ENCODE measurements at places on chromosomes 5 and 9.

DNA sequence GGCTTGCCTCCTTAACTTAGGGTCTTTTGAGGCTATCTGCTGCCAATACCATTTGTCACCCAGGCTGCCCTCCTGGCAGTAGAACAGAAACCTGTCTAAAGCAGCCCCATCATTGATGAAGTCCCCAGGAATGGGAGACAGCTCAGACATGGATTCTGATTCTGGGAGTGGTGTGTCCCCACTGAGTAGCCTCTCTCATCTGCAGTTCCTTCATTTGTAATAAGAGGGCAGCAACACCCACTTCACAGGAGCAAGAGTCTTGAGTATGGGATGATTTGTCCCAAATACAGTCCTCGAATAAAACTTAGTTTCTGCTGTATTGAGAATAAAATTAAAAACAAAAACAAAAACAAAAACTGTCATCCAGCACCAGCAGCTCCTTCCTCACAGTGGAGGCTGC lies 167.6 kb downstream of the ASTN2 start:
- DNase-seq = no peak

GRCh38 chr9:13128266-13128860 lies 151.1 kb downstream of the MPDZ start:
- no peak for DNase-seq

- no peak for DNase-seq
Measured at GRCh38 chr9:70060883-70061507, 17.3 kb downstream of the MAMDC2 start.

DNA sequence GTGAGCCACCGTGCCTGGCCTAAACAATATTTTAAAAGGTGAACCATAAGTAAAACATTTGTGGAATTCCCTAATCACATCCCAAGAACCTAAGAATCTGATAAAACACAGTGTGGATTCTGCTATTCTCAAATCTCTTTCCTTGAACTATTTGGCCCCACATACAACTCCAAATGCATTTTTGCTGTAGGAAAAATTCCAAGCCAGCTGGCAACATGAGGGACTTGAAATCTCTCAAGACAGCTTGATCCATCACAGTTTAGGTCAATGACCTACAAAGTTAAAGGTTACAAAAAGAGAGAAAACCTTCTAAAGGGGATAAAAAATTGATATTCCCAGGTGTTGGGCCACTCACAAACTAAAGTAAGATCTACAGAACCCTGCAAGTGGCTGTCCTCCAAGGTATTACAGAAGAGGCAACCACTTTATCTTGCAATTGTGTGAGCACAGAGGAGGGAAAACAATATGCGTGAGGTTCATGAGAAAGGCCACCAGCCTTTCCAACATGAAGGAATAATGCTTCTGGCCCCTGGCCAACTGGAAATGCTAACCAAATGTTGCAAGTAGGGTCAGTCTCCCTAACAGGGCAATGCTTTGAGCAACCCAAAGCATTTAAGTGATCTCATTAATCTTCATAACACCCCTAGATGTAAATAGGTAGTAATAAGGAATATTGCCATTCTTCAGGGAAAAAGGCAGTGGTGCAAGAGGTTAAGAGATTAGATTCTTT lies 221.4 kb downstream of the SEMA5A start:
- DNase-seq = no peak

GRCh38 chr5:90803876-90804275 lies 245.3 kb downstream of the ADGRV1 start:
- no peak for DNase-seq

GRCh38 chr5:6480133-6481051 lies 31.7 kb downstream of the UBE2QL1 start:
- no peak for DNase-seq

DNA sequence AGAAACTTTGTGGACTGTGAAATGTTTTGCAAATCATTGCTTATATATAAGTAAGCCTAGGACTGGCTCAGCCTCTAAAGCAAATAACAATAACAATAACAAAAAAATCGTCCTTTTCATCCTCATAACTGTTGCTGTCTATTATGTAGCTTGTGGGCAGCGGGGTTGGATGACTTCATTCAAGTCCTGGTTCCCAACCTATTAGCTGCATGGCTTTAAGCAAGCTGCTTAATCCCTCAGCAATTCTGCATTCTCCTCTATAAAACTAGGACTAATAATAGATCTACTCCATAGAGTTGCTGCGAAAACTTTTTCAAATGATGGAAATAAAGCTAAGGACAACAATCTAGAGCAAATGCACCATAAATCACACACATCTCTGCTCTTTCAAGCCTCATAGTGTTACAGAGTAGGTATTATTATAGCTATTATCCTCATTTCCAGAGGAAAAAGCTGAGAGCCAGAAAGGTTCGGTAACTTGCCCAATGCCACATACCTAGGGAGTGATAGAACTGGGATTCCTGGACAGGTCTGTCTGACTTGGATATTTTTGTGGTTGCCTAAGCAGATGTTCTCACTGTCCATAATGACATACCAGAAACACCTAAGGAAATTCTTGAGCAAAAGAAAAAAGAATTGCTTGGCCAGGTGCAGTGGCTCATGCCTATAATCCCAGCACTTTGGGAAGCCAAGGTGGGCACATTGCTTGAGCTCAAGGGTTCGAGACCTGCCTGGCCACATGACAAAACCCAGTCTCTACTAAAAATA lies 98.8 kb upstream of the ADRA1B start:
- DNase-seq = no peak

DNA sequence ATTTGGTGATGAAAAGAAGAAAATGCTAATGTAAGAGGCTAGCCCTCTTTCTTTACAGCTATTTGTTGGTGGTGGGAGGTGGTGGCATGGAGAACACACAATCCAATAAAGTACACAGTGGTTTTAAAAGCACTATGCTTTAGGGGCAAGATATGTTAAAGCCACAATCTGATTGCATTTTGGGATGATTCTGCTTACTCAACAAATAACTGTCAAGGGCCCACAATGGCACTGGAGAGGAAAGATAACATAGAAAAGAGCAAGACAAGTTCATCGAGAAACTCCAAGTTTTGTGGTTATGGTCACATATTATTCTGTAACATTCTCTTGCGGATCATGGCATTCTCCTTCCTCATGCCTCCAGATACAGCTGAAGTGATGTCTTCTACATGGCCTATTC lies 38.8 kb downstream of the OTP start:
- DNase-seq = no peak
